ENCODE measurements at places on chromosomes 1 and 21.
A peak's percentile ranks its signal among the peaks of the same experiment; 100 is the strongest.

GRCh38 chr1:211577819-211578639 is 932 bp downstream of the SLC30A1 start:
- peak; percentile 89 for DNase-seq

- DNase-seq, result peak; percentile 83
Measured at GRCh38 chr1:98794196-98794886, 132.8 kb downstream of the SNX7 start.

DNA sequence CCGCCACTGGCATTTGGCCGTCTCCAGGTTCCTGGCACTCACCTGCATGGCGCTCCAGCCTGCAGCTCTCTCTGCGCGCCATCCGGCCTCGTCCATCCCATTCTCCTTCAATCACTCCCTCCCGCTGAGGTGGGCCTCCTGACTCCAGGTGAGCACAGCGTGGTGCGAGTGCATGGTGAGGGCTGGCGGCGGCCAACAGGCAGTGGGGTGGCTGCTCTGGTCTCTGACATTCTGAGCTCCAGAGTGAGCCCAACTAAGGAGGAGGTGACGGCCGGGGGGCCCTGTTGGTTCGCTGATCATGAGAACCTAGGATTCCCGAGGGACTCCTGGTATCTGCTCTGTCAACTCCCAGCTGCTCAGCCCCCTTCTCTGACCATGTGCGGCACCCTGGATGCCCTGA is 130.4 kb downstream of the AJAP1 start:
- no peak for DNase-seq

DNA sequence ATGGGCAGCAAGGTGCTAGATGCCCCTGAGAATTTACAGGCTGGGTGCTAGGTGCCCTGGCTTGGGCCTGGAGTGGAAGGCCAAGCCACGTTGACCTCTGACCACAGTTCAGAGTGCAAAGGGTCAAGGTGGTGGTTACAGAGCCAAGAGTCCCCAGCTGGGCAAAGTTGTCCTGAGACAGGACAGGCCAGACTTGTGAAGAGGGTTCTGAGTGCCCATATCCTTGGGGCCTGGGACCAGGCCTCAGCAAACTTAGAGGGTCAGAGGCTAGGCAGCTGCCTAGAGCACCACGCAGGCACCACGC is 18.9 kb upstream of the SELENON start:
- DNase-seq, result no peak

GRCh38 chr21:45466330-45467220 is 61.6 kb downstream of the COL18A1 start:
- DNase-seq, result no peak

DNA sequence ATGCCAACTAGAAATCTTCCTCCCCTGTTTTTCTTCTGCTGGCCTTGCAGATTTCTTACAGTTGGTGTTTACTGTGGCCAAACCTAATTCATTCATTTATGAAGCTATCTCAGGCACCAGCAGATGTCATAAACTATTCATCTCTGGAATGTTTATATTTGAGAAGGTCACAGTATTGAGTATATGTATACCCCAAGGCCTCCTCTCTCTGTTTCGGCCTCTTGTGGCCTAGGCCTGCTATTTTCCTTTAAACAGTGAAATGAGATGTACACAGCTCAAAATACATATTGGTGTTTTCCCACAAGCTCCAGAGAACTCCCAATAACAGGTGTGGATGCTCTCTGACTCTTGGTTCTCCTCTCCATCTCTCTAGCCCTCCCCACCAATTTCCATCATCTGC is 520.7 kb upstream of the CAMK1G start:
- no peak for DNase-seq

- no peak for DNase-seq
Measured at GRCh38 chr1:229880271-229881170, 186.5 kb upstream of the GALNT2 start.

DNA sequence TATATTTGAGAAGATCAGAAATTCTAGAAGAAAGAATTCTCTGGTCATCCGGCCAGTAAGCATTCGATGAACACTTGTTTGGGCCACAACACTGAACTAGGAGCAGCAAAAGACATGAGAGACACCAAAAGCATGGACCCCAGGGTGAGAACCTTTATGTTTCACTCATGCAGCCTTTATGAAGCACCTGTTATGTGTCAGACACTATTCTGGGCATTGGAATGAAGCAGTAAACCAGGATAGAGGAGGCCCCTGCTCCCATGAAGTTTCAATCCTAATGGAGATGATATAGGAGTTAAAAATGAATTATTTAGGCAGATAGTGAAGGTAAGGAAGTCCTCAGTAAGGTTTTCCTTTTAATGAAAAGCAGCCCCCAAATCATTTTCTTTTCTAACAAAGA is 43.6 kb downstream of the OLFML3 start:
- no peak for DNase-seq

Measured in adipocyte (in vitro differentiated cells).